Pons (tissue), 1 donor: ENCODE measurements at places on chromosomes 4 and X.
A peak's percentile ranks its signal among the peaks of the same experiment; 100 is the strongest.

DNA sequence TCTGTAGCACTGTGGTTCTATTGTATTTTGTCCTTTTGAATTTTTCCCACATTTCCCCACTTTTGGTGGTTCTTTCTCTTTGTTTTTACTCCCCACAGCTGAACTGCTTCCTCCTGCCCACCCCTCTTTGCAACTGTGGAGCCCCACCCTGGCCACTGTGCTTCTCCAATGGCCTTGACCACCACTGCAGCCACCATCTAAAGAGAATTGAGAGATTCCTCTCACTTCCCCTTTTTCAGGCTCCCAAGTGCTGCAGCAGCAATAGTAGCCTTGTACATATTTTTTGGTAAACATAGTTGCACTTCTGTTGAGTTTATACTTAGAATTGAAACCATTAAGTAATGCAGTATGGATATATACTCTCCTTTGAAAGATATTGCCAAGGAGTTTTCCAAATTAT is 51.3 kb upstream of the FRMPD3 start:
- peak; percentile 1 for DNase-seq

- no peak for DNase-seq
Measured at GRCh38 chr4:186891859-186892486, 168.3 kb upstream of the FAT1 start.

DNA sequence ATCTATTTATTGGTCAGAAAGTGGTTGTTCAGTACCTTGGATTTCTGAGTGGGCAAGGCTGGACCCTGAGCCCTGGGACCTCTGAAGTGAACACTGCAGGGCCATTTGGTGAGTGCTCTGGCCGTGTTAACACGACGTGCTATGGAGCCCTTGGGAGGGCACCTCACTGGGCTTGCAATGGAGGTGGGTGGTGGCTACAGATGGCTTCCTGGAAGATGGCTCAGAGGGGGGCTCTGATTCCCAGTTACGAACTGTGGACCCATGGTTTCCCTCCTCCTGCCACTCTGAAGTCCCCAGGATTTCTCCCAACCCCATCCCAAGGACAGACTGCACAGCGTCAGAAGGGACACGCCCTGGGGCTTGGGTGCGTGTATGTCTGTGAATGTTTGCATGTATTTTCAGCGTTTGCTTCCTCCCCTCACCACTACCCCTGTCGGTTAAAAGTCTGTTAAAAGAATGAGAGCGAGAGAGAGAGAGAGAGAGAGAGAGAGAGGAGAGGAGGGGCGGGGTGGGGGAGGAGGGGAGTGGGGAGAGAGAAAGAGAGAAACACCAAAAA is 3.7 kb upstream of the RHOH start:
- no peak for DNase-seq

- DNase-seq = no peak
Measured at GRCh38 chr4:57104706-57105560, 5.3 kb downstream of the IGFBP7 start.

DNA sequence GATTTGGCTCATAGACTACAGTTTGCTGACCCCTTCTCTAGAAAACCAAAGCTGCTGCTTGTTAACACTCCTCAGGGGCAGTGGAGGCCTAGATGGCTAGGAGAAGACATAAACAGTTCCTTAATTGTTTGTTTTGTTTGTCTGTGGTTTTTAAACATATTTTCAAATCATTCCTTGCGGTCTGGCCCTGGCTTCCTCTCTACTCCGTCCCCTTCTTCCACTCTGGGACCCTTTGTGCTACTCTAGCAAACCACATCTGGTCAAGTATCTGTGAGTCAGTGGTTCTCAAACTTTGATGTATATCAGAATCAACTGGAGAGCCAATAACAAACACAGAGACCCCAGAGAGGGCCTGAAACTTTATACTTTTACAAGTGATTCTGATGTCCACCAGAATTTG is 36.1 kb downstream of the FRMPD4 start:
- DNase-seq = no peak

- no peak for DNase-seq
Measured at GRCh38 chrX:130071611-130072344, 38.5 kb downstream of the ELF4 start.

- DNase-seq = peak; percentile 70
Measured at GRCh38 chrX:72126539-72127140, 5.1 kb downstream of the RTL5 start.

GRCh38 chr4:8904041-8904501 is 32.4 kb upstream of the HMX1 start:
- no peak for DNase-seq

DNA sequence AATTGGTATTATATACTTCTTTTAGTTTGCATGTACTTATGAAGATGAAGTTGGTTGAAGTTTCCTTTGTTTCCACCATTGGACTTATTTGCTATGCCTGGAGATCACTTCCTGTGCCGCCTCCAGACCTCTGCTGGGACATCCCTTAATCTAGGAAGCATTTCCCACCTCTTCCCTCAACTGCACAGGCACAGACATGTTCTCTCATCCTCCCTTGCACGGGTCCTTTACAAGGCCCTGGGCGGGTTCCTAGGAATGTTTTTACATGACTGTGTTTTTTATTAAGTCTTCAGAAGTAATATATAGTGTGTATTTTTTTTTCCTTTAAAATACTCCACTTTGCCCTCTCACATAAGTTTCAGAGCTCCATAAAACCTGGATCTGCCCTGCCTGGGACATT is 51.0 kb downstream of the TMEM131L start:
- DNase-seq = no peak

DNA sequence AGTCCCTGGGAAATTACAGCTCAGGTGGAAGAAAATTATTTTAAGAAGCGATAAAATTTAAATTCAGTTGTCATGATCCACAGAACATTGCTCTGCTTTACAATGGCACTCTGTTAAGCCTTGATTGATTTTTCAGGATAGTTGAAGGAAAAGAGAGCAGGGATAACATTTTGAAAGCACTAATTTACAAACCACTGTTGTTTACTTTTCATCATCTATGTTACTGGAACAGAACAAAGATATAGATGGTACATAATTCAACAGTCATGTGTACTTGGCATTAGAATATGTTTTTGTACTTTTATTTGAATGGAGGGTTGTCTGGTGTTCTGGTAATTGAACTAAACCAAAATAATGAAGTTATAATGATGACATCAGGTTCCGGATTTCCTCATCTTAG is 2.6 kb upstream of the ODAM start:
- no peak for DNase-seq

GRCh38 chrX:134484039-134484438 is 24.1 kb downstream of the HPRT1 start:
- DNase-seq = peak; percentile 60

- no peak for DNase-seq
Measured at GRCh38 chrX:23332888-23333821, 1.5 kb upstream of the PTCHD1 start.

- no peak for DNase-seq
Measured at GRCh38 chrX:49725401-49725800, 29.6 kb upstream of the PAGE1 start.

DNA sequence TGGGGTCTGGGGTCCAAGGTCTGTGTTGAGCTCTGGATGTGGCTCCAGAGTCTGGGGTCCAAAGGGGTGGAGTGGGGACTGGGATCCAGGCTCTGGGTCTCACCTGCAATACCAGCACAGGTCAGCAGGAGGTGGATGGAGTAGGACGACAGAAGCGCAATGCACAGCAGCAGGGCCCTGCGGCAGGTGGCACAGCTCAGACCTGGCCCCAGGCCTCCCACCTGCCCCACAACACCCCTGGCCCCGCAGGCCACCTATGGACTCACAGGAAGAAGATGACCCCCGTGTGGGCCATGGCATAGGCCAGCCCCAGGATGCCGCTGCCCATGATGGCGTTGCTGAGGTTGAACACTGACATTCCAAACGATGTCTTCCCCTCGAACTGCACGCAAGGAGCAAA is 3.4 kb downstream of the SLC38A5 start:
- no peak for DNase-seq

DNA sequence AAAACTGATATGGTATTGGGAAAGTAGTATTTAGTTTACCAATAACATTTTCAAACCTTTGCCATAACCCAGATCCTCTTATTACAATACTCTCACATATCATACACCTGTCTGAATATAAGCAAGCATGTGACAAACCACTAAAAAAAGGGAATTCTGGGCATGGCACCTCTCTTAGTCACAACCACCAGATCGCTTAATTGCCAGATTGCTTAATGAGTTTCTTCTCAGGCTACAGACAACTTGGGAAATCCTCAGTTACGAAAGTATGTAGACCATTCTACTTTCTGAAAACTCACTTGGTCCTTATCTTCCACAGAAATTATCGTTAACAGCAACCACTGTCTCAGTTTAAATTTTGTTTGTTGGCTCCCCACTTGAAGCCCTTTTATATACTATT is 2.1 kb downstream of the NAF1 start:
- no peak for DNase-seq

DNA sequence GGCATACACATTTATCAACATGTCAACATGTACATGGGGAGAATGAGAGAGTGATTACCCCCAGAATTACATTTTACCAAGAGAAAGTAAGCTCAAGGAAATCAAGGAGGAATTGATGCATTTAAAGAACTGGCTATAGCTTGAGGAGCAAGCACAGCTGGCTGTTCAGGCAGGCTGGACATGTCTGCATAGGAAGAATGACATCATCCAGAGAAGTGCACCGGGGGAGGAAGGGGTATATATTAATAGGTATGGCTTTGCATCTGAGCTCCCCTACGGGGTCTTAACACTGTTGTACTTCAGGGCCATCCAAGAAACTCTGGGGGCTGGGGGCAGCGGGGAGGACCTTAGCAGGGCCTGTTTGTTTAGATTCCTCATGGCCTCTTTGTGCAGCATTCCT is 222.4 kb upstream of the VCX start:
- no peak for DNase-seq
